AG09309 (cell line): ENCODE measurements at places on chromosomes 6 and 20.

DNA sequence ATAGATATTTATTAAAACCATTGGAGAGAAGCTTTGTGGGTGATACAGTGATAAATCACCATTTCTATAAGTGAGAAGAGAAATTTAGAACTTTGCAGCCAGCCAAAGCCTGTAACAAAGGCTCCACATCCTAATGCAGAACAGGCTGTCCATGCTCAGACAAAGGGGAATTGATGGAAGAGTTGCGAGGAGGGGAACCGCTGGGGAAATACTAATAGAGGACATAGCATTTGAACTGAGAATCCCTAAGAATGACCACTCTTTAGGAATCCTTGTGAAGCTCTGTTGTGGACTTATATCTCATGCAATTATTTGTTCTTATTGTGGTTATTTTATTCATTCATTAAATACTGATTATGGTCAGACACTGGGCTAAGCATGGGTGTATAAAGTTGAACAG is 167.8 kb downstream of the PHF3 start:
- DNase-seq, result no peak

- no peak for DNase-seq
Observed at GRCh38 chr20:47669927-47670890, 115.1 kb downstream of the SULF2 start.

- no peak for DNase-seq
Observed at GRCh38 chr20:63121749-63122405, 94.1 kb downstream of the YTHDF1 start.

- no peak for DNase-seq
Observed at GRCh38 chr6:25165800-25166199, 113.4 kb upstream of the CARMIL1 start.

DNA sequence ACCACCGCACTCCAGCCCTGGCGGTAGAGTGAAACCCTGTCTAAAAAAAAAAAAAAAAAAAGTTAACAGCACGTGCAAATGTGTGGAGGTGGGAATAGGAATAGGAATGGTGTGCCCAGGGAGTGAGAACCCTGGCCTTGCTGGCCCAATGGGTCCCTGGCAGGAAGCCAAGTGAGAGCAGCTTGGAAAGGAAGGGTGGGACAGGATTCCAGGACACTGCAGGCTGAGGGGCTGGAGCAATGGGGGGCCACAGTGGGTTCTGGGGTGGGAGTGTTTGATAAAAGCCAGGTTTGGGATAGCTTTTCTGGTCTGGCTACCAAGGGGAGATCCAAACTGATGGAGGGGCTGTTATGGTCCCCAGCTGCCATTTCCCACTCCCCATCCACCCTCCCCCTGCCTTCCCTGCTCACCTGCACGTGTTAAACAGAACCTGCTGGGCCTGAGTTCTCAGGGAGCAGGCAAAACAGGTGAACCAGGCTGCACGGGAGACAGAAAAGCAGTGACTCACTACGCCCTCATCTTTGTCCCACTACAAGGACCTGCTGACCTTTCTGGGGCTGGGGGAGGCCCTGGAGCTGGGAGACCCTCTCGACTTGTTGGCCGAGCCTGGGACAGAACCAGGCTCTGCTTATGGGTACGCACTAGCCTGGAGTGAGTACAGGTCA is 3.3 kb downstream of the SUN5 start:
- DNase-seq, result no peak
